ENCODE measurements at places on chromosomes 16 and 17.

- no peak for DNase-seq
These were observed 4.0 kb downstream of the WBP2 start for GRCh38 chr17:75850928-75851692.

DNA sequence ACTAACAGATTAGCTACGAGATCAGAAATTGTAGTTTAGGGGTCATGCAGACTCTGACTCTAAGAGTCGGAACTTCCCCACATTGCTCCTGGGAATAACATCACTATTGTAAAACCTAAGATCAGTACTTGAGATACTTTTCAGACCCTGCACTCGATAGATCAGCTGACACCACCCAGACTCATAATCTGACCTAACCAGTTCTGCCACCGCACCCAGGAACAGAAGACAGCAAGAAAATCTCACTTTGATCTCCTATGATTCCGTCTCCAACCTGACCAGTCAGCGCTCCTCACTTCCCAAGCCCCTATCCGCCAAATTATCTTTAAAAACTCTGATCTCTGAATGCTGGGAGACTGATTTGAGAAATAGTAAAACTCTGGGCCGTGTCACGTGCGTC, 27.2 kb upstream of the ASGR2 start:
- no peak for DNase-seq

GRCh38 chr17:44959821-44960531, 8.1 kb downstream of the C1QL1 start:
- no peak for DNase-seq

GRCh38 chr17:56292010-56292409, 138.7 kb downstream of the ANKFN1 start:
- DNase-seq: no peak

DNA sequence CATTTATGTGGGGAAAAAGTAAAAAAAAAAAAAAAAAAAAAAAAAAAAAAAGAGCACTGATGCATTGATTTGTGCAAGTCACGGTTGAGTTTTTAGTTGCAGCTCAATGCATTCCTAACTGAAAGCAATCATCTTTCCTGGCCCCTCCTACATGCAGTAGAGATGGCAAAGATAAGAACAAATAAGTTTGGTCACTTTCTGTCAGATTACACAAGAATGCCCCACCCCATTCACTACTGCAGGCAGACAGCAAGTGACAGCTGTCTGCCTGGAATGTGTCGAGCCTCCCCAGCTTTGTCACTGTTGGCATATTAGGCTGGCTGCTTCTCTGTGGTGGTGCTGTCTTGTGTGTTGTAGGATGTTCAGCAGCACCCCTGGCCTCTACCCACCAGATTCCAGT, 243.5 kb downstream of the FOXL1 start:
- DNase-seq: no peak

GRCh38 chr16:65235339-65236177, 113.7 kb upstream of the CDH11 start:
- DNase-seq: no peak

- DNase-seq: no peak
These were observed 18.7 kb downstream of the CES4A start for GRCh38 chr16:67006930-67007658.

- no peak for DNase-seq
These were observed 76.5 kb downstream of the GPRC5B start for GRCh38 chr16:19808061-19808641.

DNA sequence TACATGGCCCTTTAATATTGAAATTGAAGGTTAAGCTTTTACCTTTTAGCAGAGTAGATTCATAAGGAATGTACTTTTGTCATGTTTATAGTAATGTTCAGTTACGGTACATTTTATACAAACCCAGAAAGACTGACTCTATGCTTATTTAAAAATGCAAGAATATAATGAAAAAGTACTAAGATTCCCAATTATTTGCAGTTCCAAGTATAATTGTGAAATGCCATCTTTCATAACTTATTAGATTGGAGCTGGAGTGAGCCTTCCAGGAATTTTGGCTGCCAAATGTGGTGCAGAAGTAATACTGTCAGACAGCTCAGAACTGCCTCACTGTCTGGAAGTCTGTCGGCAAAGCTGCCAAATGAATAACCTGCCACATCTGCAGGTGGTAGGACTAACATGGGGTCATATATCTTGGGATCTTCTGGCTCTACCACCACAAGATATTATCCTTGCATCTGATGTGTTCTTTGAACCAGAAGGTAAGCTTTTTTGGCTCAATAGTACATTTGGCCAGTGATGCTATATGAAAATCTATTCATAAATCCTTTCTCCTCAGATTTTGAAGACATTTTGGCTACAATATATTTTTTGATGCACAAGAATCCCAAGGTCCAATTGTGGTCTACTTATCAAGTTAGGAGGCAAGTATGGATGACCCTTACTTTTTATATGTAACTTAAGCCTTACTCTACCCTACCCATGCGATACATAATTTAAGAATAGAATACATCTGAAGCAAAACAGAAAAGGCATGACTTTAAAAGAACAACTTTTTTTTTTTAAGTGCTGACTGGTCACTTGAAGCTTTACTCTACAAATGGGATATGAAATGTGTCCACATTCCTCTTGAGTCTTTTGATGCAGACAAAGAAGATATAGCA, 4.2 kb downstream of the SRSF2 start:
- DNase-seq: no peak

- peak; percentile 34 for DNase-seq
These were observed 17.4 kb downstream of the MAP2K3 start for GRCh38 chr17:21301593-21302550.

DNA sequence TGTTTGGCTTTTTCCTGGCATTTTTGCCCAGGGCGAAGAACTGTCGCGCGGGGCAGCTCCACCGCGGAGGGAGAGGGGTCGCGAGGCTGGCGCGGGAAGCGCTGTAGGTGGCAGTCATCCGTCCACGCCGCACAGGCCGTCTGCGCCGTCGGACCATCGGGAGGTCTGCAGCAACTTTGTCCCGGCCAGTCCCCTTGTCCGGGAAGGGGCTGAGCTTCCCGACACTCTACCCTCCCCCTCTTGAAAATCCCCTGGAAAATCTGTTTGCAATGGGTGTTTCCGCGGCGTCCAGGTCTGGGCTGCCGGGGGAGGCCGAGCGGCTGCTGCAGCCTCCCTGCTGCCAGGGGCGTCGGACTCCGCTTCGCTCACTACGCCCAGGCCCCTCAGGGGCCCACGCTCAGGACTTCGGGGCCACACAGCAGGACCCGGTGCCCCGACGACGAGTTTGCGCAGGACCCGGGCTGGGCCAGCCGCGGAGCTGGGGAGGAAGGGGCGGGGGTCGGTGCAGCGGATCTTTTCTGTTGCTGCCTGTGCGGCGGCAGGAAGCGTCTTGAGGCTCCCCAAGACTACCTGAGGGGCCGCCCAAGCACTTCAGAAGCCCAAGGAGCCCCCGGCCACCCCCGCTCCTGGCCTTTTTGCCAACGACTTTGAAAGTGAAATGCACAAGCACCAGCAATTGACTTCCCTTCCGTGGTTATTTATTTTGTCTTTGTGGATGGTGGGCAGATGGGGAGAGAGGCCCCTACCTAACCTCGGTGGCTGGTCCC, 2.3 kb upstream of the CBX4 start:
- no peak for DNase-seq

DNA sequence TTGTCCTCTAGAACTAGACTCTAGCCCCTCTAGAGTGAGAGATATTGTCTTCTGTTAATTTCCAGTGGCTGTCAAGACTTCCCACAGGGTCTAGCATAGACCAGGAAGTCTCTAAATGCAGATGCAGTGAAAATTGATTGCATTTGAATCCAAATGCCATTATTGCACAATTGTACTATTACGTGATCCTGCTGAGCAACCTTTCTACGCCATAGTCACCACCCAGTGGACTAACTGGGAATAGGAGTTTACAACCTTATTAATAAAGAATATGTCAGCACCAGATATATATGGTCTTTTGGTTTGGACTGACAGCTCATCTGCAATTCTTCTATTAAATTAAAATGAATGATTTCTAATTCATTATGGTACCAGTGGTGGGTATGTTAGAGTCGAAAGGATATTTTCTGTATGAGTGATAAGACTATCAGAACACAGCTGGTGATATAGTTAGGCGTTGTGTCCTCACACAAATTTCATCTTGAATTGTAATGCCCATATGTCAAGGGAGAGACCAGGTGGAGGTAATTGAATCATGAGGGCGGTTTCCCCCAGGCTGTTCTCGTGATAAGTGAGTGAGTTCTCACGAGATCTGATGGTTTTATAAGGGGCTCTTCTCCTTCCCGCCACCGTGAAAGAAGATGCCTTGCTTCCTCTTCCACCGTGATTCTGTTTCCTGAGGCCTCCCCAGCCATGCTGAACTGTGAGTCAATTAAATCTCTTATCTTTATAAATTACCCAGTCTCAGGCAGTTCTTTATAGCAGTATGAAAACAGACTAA, 138.9 kb upstream of the CA10 start:
- no peak for DNase-seq

- no peak for DNase-seq
These were observed 14.4 kb downstream of the DNAJC7 start for GRCh38 chr17:42002792-42003301.

DNA sequence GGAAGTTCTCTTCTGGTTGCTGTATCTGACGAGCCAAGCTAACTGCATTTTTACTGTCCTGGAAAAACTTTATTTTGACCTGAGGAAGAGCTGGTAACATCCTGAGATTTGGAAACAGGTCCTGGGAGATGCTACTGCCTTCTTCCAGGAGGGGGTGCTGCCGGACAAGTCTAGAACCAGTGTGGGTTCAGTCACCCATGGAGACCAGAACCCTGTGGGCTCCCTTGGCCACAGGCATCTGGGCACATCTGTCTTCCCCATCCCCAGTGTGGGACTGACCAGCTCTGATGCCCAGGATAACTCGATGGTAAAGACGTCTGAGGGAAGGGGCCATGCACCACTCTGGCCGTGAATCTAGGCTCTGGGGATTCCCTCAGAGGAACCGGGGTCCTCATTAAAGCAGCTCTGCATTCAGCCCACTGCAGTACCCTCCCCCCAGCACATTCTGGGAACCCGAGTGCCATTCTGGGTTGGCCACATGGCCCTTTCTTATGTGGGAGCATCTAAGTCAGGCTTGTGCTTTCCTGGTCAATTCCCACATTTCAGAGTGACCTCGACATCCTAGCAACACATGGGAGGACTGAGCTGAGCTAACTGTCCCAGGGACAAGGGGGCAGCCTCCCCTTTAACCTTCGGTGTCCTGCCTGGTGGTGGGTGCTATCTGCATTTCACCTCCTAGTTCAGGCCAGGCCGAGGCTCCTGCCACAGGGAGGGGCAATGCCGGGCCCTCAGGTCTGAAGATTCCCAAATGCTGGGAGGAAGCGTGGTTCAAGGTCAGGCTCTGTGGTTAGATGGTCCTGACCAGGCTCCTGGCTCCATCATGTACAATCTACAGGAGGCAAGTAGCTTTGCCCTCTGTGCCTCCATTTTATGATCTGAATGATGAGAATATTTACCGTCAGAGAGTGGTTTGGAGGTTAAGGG, 6.4 kb downstream of the C16orf86 start:
- peak; percentile 46 for DNase-seq

- no peak for DNase-seq
These were observed 297.4 kb downstream of the CNTNAP4 start for GRCh38 chr16:76574651-76575050.

DNA sequence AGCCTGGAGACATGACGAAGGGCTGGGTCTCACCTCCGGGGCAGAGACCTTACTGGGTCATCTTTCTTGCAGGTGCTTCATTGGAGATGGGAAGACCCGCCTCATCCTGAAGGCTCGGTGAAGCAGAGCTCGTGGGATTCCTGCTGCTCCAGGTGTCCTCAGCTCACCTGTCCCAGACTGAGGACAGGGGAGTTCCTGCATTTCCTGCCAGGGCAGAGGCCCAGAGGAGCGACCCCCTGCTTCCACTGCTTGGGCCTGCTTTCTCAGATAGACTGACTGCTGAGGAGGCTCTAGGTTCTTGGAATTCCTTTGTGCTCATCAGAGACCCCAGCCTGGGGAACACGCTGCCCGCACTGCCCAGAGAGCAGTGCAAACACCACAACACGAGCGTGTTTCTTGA, 11.6 kb downstream of the AQP8 start:
- no peak for DNase-seq

- DNase-seq: no peak
These were observed 108.8 kb downstream of the ELAC2 start for GRCh38 chr17:12909046-12909445.

GRCh38 chr17:39364236-39365025, 37.0 kb downstream of the FBXL20 start:
- DNase-seq: no peak

GRCh38 chr17:2108170-2108569, 53.3 kb downstream of the HIC1 start:
- DNase-seq: no peak

Measured in NCI-H1092 (cell line).